ENCODE measurements at places on chromosomes 4 and X.
A peak's percentile ranks its signal among the peaks of the same experiment; 100 is the strongest.

DNA sequence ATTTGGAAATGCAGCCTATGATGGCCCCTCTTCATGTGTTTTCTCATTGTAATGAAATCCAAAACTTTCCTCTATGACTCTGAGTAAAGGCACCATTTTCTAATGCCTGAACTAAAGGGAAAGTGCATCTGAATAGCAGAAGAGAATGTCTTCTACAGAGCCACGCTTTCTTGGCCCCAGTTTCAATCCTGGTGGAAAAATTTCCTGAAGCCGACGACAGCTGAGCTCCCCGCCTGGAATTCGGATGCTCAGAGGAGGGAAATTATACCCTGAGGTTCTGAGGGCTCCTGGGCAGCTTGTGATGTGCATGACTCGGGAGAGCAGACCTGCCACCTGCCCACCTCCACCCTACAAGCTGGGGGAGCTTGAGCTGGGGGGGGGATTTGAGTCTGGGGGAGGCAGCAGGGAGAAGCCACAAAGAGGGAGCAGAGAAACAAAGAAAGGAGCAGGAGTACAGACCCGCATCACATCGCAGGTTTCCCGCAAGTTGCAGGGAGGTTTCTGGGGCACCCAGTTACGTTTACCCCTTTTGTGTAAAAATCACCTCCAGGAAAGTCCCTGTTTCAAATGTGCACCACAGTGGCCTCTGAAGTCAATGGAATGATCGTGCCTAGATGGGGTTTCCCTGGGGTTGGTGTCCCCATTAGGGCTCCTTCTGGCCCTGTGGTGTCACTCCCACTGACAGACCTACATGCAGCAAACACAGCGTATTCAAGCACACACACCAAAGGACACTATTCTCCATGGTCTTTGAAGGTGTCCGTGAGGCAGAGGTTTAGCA is 145.6 kb upstream of the RBPJ start:
- DNase-seq, result no peak

DNA sequence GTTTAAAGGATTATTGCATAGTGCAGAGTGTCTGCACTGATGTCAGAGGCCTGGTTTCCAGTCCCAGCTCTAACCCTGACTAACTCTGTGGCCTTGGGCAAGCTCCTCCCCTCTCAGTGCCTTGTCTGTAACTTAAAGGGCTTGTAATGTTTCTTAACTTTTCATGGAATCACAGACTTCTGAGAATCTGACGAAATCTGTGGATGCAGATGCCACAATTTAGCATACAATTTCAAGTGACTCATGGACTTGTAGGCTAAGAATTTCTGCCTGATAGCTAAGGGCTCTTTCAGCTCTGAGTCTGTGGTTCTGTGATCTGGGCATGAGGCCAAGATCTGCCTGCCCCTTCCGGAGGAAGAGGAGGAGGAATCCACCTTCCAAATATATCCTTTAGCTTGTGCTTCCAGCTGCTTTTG is 236.9 kb downstream of the AR start:
- DNase-seq, result no peak

GRCh38 chrX:130173190-130173895 is 1.6 kb downstream of the RAB33A start:
- no peak for DNase-seq

DNA sequence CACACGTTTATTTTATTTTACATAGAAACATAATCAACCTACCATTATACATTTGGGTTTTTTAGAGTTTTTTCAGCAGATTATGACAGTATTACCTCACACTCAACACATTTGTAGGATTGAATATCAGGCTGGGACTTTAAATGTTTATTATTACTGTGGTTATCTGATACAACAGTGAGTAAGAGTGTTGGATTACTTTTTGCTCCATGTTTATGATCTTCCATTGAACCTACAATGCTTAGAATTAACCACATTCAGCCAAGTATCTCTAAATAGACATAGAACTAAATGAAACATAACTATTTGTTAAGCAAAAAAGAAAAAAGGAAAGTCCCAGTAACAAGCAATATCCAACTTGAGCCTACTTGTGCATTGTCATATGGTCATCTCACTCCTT is 607.4 kb upstream of the PITX2 start:
- DNase-seq, result no peak

- DNase-seq, result no peak
These were observed 43.3 kb upstream of the GPR173 start for GRCh38 chrX:53005327-53005726.

DNA sequence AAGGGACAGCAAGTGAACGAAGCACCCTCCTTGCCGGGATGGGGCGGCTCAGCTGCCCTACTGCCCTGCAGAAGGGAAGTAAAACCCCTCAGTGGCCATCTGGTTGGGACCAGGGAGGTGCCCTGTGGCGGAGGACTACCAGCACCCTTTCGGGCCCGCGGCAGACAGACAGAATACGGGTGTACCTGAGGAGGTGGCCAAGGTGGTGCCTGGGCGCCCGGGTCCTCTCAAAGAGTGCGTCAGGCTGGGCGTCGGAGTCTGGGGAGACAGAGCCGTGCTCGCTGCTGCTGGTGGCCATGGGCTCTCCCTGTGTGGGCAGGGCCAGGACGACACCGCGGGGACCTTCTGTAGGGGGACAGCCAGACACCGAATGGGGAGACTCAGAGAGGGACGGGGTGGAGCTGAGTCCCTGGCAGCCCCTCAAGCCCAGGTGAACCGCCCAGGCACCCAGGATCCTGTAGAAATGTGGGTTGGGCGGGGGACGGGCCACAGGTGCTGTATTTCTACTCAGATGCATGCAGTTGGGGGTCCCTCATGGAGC is 29.7 kb downstream of the PDHA1 start:
- DNase-seq, result no peak

- no peak for DNase-seq
These were observed 5.2 kb upstream of the RBMXL3 start for GRCh38 chrX:115183980-115184379.

- no peak for DNase-seq
These were observed 983.7 kb downstream of the STPG2 start for GRCh38 chr4:97159625-97160024.

GRCh38 chr4:150972592-150972991 is 42.5 kb downstream of the LRBA start:
- no peak for DNase-seq

GRCh38 chrX:17042037-17042436 is 95.6 kb downstream of the REPS2 start:
- DNase-seq, result no peak

DNA sequence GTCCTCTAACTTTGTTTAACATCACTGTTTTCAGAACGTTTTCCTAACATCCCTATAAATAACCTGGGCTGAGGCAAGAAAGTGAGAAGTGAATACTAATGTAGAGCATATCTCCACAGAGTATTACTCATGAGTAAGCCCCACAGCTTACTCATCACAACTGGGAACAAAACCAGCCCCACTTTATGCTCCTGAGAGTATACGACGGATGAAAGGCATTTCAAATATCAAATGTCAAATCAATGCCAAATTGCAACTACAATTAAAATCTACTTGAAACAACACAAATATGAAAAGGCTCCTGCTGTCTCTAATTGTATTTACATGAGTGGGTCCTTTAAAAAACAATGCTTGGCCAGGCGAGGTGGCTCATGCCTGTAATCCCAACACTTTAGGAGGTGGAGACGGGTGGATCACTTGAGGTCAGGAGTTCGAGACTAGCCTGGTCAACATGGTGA is 41.2 kb downstream of the SH3RF1 start:
- DNase-seq, result no peak

DNA sequence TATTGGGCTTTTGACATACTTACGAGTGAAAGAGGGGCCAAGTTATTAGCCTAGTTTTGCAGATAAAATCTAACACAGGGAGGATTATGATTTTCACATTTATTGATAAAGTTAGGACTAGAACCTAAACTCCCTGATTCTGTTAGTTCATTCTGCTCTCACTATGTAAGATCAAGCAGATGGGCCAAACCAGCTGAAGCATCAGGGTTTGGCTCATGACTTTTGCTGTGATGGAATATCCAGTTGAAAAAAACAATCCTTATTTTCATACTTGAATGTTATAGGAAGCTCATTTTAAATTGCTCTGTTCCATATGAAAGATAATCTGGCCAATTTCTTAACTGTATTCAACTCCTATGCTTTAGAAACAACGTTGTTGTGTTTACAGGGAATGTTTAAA is 21.2 kb downstream of the SPRY1 start:
- DNase-seq, result no peak

- DNase-seq, result no peak
These were observed 821.3 kb downstream of the TRIML1 start for GRCh38 chr4:188960411-188961093.

- no peak for DNase-seq
These were observed 175.8 kb upstream of the TECRL start for GRCh38 chr4:64584981-64585557.

DNA sequence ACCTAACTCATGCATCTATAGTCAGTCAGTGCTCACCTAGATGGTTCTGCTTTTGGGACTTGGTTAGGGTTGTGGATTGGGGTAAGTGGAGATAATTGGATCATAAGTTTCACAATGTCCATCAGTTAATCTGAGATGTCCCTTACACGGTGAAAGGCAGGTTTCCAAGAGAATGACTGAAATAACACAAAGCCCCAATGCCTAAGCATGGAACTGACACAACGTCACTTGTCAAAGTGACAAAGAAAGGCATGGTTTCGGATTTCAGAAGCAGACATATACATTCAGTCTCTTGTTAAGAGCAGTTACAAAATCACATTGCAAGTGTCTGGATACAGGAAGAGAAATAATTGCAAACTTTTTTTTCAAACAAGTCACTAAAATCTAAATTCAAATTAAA is 1456.9 kb downstream of the TECRL start:
- DNase-seq, result no peak

GRCh38 chrX:20654596-20655106 is 387.9 kb upstream of the RPS6KA3 start:
- no peak for DNase-seq

GRCh38 chr4:76897536-76898384 is at the start of gene SOWAHB:
Gene SOWAHB, minus strand, starts transcription at chr4:76898144. Its CDS starts 295 bp downstream, at chr4:76897849.
- DNase-seq, result no peak

DNA sequence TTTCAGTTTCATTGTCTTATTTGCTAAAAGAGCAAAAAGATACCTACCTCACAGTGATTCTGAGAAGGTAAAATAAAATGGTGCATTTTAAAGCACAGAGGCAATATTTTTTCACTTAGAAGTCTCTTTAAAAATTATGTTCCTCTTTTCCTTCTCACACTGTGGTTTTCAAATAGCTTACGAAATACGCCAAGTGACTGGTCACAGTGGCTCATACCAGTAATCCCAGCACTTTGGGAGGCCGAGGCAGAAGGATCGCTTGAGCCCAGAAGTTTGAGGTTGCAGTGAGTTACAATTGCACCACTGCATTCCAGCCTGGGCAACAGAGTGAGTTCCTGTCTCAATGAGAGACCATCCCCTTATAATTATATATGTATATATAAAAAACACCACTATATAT is 372.6 kb downstream of the FBXO8 start:
- no peak for DNase-seq

GRCh38 chr4:174663216-174663615 is 140.9 kb upstream of the HPGD start:
- no peak for DNase-seq

GRCh38 chr4:65646136-65646535 is 24.2 kb downstream of the EPHA5 start:
- DNase-seq, result no peak

- DNase-seq, result no peak
These were observed 18.6 kb downstream of the BLTP1 start for GRCh38 chr4:122170775-122171174.

GRCh38 chr4:38128478-38129459 is 168.6 kb downstream of the PTTG2 start:
- peak; percentile 47 for DNase-seq

- no peak for DNase-seq
These were observed 140.9 kb downstream of the MAPK10 start for GRCh38 chr4:86218746-86219473.

DNA sequence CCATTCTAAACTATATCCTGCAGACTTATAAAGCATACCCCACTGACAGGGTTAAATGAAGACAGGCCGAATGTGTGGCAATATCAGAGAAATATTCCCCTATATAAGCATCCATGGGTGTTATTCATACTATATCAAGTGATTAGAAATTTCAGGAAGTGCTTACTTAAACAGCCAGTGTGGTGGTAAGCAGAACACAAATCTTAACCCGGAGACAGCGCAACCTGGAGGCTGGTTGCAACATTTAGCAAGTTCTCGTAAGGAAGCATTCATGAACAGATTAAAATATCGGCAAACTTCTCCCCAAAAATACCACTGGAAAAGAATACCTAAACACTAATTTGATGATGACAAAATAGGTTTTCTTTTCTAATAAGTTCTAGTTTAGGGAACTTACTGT is 261.2 kb downstream of the CBLL2 start:
- DNase-seq, result no peak

- DNase-seq, result no peak
These were observed 18.9 kb downstream of the TSPAN5 start for GRCh38 chr4:98639523-98639922.

DNA sequence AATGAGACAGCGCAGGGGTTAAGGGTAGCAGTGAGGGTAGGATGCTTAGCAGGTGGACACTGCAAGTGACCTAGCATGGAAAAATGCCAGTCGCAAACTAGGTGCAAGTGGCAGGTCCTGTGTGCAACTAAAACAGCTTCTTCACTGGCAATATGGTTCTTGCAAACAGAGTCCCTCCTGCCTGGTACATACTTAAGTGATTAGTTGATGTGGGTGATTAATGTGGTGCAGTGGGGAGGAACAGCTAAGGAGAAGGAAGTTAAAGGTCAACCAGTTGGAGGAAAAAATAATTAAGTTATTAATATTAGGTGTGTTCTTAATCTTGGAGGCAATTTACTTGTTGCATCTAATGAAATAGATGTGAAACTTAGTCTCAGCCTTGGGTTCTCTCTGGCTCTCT is 121.6 kb upstream of the IGFBP7 start:
- DNase-seq, result no peak

DNA sequence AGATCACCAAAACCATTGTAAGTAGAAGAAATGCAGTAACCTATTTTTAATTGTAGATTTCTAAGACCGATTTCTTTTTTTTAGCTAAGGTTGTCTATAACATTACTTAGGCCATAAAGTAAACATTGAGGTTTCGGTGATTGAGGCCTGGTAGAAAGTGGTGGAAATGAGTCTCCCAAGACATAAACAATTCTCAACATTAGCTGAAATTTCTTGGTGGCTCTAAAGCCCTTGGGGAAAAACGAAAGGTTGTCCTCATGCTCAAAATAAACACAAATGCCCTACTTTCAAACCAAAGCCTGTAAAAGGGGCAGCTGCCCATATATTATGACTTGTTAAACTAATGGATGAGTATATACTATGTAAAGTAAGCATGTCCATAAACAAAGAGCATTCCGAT is 98.8 kb downstream of the SCFD2 start:
- DNase-seq, result no peak

DNA sequence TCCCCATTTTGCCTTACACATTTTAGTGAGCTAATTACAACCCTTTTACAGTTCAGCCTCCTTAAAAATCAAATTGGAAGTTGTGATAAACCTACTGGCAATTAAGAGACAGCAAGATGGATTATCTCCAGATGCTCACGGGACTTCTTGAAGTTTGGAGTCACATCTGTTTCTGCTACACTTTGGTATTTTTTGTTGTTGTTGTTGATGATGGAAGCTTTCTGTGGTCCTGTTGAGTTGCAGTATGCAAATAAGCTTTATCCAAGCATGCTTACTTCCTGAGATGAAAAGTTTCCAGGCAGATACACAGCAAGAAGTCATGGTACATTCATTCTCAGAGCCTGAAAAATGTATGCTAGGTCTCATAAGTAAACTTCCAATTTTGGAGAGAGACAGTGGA is 670.0 kb upstream of the AMOT start:
- no peak for DNase-seq

GRCh38 chrX:49988143-49988542 is 65.7 kb downstream of the CLCN5 start:
- DNase-seq, result no peak

GRCh38 chrX:23742174-23742696 is 841 bp downstream of the ACOT9 start:
- no peak for DNase-seq

GRCh38 chr4:8006471-8006870 is 66.8 kb upstream of the AFAP1 start:
- DNase-seq, result no peak

All from stimulated activated CD8-positive, alpha-beta memory T cell treated with anti-CD3 and anti-CD28 coated beads, Interleukin-15, amount 100 ng/mL, for 4 hours (primary cell).